ENCODE measurements at places on chromosomes 4 and X. TPM values are rescaled to one million over a fixed set of nuclear protein-coding genes. Genes with fewer than 3 reads are reported as not detected.

DNA sequence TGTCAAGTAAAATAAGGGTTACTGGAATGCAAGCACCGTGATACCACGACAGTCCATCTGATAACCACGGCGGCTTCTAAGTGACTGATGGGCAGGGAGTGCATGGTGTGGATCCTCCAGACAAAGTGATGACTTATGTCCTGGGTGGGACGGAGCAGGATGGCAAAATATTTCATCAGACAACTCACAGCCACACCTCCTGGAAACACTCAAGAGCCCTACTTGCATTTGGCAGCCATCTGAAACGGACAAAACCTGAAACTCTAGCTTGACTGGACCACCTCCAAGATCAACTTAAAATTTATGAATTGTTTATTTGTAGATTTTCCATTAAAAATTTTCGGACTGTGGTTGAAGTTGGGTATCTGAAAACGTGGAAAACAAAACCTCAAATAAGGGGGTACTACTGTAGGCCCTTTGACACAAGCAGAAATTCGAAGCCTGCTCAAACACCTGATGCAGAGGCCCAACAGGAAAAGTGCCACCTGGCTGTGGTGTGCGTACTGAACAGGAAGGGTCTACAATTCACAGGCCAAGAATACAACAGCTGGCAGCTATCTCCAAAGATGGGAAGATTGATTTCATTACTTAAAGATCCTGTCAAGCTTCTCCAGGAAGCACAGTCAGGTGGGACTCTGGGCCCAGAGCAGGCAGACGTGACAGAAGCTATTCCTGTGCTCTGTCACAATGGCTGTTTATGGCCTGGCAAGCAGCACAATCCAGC is 26.0 kb downstream of the LRIT3 start:
- no peak for DNase-seq

GRCh38 chrX:96563646-96564045 is 121.0 kb upstream of the DIAPH2 start:
- DNase-seq, result no peak

- DNase-seq, result no peak
These were observed 68.7 kb downstream of the MGST2 start for GRCh38 chr4:139734201-139734874.

GRCh38 chrX:95640226-95640625 is 1044.4 kb upstream of the DIAPH2 start:
- DNase-seq, result no peak

- DNase-seq, result no peak
These were observed 52.7 kb upstream of the FTHL17 start for GRCh38 chrX:31124536-31124935.

GRCh38 chrX:136666088-136666487 is 18.1 kb downstream of the CD40LG start:
- no peak for DNase-seq

DNA sequence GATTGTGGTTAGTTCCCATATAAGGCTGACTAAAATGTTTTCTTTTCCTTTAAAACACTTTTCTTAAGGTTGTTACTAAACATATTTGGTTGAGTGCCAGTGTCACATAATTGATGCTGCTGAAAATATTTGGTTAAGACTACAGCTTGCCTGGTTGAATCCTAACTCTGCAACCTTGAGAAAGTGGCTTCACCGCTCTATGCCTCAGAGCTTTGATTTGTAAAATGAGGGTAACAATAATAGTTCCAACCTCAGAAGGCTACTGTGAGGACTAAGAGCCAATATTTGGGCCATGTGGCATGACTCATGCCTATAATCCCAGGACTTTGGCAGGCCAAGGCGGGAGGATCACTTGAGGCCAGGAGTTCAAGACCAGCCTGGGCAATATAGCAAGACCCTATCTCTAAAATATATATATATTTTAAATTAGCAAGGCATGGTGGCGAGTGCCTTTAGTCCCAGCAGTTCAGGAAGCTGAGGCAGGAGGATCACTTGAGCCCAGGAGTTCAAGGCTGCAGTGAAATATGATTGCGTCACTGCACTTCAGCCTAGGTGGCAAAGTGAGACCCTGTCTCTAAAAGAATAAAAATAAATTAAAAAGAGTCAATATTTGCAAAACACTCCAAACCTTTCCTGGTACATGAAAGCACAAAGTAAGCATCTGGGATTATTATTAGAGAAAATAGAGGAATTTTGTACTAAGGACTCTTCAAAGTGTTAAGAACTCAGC is 7.1 kb upstream of the NEIL3 start:
- no peak for DNase-seq

DNA sequence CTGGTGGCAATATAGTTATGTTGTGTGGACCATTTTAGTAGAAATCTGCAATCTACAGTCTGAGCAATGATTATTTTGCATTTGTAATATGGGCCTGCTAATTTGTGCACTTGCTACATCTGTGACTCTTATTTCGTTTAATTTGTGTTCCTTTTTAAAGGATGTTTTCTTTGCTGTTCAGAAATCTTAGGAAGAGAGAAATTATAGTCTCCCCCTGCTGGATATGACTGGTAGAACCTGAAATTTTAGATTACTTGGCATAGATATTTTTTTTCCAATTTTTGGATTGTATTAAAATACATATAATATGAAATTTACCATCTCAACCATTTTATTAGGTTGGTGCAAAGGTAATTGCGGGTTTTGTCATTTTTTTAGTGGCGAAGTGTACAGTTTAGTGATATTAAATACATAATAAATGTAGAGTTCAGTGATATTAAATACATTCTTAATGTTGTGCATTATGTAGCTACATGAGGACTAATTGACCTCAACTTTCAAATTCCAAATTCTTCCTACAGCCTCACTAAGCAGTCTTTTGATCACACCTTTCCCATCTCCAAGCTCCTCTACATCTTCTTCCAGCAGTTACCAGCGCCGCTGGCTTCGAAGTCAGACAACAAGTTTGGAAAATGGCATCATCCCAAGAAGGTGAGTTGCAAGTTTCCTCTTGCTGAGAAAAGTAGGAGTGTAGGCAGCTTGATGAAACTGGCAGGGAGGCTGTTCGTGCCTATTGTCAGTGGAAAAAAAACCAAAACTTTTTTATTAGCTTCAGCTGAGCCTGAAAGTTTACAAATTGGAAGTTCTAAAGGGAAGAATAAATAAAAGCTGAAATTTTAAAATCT is 82.2 kb downstream of the FNIP2 start:
- no peak for DNase-seq

DNA sequence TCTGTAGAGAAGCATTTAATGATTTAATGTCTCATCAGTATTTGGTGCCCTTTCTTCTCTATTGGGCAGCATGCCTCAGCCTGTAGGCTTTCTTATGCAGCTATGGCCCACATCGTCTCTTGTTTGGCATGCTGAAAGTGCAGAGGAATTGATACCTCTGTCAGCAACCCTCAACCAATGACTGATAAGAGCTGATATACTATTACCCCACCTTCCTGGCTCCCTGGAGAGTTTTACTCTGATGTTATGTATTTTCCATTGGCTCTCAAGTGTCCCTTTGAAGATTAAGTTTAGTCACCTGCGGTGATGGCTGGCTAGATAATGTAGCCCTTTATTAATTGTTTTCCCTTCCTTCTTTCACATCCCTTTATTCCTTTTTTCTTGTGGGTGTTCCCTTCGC is 41.2 kb upstream of the PDHA2 start:
- no peak for DNase-seq

DNA sequence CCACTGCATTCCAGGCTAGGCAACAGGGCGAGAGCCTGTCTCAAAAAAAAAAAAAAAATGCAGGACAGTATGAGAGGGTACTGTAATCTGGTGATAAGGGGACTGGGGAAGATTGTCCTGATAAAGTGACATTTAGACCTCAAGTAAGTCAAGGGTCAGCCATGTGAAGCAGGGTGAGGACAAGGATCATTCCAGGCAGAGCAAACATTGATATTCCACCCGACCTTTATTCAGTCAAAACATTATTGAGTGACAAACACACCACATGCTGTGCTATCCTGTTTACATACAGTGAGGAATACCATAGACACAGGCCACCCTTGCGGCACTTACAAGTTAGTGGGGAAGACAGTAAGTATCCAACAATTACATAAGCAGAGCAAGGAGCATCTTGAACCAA is 64.4 kb downstream of the SLC9A6 start:
- no peak for DNase-seq

DNA sequence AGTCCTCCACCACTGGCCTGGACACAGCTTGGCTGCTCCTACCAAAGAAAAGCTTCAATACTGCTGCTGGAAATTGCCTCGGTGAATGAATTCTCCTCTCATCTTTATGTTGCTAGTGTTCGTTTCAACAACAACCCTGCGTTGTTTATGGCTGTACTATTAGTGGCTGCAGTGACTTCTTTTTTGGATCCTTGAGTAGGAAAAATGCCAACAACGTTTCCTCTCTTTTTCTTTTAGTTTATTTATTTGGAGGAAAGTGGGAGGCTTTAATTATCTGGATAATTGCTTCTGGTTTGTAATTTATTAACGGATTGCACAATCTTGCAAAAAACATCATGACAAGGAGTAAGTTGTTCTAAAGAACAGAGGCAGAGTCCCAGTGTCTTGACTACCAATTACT is 464.1 kb upstream of the TRAM1L1 start:
- no peak for DNase-seq

- DNase-seq, result no peak
These were observed 211.8 kb downstream of the PPP3CA start for GRCh38 chr4:101135371-101136010.

DNA sequence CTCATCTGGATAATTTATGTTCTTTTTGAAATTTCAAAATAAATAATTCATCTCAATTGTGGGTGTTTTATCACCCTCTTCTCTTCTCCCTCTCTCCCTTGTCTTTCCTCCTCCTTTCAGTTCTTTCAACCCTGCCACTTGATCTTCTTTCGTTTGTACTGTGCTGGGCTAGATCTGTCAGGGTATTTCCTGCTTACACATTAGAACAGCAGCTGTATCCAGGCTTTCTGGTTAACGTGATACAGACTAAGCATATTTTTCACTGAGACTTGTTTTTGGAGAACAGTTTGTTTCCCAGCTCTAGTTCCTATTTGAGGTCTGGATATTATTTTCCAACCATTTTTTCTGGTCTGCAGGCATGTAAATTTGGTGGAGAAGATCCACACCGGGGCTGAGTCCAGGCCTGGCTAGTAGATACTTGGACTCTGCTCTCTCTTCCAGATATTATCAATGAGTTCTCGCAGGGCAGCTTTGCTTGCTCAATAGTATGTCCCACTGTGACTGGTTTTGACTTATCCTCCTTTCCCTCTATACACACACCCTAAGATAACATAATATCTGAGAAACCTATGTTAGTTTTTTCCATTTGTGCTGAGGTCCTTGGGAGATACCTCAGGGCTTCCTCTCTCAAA is 1310.7 kb upstream of the TENM3 start:
- DNase-seq, result no peak

GRCh38 chrX:80817002-80817401 is 7.3 kb upstream of the BRWD3 start:
- DNase-seq, result no peak

GRCh38 chr4:83767067-83767466 is 231.2 kb downstream of the GPAT3 start:
- no peak for DNase-seq

DNA sequence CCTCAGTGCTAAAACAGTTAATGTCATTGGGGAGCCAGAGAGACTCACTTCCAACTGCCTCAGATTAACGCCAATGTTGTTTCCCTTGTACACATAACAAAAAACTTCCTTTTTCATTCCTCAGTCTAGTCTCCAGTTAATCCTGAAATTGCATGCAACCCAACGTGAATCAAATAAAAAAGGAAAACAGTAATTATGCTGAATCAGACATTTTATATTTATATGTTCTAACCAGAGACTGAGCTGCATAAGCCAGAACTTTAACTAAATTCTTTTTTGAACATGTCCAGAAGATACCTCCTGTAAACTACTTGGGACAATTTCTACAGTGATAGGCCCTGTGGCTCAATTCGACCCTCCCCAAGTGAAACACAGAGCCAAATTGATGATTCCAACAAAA is 4.7 kb downstream of the GPC4 start:
- DNase-seq, result no peak

- no peak for DNase-seq
These were observed 293.2 kb downstream of the FBXO8 start for GRCh38 chr4:173990126-173990868.

Gene CENPVL1
- total RNA-seq, result not detected

Gene IL21
- total RNA-seq, result not detected

Gene EGFL6
- not detected for total RNA-seq

Gene PTTG2
- 0.55 TPM for total RNA-seq

Gene TXK
- total RNA-seq, result 1.4 TPM

Gene RRH
- total RNA-seq, result not detected

Data from PC-9 (cell line).